ENCODE measurements at places on chromosomes 16 and 17. TPM values are rescaled to one million over a fixed set of nuclear protein-coding genes. Genes with fewer than 3 reads are reported as not detected.

Gene MYO15A
- not detected for total RNA-seq

Gene CTRB2
- not detected for total RNA-seq

Gene SCPEP1
- total RNA-seq = 99.5 TPM

DNA sequence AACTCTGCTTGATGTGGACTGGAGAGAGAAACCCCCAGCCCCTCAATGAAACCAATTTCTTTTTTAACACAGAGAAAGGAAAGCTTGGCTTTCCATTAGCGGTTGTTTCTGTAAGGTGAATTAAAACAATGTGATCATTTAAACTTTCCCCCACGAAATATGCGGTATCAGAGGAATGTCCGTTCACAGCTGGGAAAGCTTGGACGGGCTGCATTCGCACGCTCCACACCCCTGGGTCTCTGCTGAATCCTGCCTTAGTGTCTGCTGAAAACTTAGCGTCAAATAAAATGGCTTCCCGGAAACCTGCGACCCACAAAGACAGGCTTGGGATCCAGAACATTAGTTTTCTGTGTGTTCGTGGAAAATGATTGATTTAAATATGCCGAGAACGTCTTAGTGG lies 71.7 kb downstream of the C16orf95 start:
- no peak for DNase-seq

Gene C17orf78
- total RNA-seq = not detected

Gene CLEC10A
- not detected for total RNA-seq

Gene PRR11
- 28.1 TPM for total RNA-seq

Gene RHBDL3
- total RNA-seq = 0.30 TPM

DNA sequence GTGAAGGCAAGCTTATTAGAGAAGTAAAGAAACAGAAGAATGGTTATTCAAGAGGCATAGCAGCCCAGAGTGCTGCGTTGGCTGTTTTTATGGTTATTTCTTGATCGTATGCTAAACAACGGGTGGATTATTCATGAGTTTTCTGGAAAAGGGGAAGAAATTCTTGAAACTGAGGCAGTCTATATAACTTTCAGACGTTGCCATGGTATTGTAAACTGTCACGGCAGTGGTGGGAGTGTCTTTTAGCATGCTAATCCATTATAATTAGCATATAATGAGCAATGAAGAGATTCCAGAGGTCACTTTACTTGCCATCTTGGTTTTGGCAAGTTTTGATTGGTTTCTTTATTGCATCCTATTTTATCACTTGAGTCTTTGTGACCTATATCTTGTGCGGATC lies 17.4 kb upstream of the MILR1 start:
- no peak for DNase-seq
